ENCODE measurements at places on chromosomes 3 and 15. TPM values are rescaled to one million over a fixed set of nuclear protein-coding genes. Genes with fewer than 3 reads are reported as not detected.
A peak's percentile ranks its signal among the peaks of the same experiment; 100 is the strongest.

DNA sequence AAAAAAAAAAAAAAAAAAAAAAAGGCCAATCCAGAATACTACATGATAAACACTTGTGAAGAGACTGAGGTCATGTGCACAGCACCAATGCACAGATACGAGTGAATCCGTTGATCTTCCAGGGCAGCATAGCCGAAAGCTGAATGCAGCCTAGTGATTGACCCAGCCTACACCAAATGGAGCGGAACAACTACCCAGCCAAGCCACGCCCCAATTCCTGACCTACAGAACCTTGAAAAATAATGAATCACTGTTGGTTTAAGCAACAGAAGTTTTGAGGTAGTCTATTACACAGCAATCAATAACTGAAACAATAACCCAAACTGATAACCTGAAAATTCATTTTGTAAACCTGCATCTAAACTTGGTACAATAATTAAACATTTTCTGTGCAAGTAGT, 361.0 kb downstream of the FHIT start:
- no peak for DNase-seq

DNA sequence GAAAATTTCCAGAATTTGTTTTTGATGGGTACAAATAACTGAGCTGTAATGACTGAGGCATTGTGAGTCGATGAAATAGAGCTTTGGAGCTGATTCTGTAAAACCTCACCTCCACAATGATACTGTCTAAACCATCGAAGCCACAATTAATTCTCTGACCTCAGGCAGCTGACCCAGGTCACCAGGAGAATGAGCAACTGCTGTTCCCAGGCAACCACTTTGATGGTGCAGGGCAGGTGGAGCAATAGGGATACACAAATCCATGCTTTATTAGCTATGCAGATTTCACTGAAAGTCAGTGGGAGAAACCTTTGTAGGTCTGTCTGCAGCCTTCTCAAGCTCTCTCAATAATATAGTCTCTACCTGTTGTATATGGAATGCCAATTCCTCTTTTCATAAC, 204.4 kb downstream of the RYR3 start:
- no peak for DNase-seq

GRCh38 chr3:142977399-142977728, 13.9 kb upstream of the PAQR9 start:
- DNase-seq, result no peak

GRCh38 chr15:52019394-52020220, 588 bp downstream of the MAPK6 start:
- peak; percentile 66 for DNase-seq

DNA sequence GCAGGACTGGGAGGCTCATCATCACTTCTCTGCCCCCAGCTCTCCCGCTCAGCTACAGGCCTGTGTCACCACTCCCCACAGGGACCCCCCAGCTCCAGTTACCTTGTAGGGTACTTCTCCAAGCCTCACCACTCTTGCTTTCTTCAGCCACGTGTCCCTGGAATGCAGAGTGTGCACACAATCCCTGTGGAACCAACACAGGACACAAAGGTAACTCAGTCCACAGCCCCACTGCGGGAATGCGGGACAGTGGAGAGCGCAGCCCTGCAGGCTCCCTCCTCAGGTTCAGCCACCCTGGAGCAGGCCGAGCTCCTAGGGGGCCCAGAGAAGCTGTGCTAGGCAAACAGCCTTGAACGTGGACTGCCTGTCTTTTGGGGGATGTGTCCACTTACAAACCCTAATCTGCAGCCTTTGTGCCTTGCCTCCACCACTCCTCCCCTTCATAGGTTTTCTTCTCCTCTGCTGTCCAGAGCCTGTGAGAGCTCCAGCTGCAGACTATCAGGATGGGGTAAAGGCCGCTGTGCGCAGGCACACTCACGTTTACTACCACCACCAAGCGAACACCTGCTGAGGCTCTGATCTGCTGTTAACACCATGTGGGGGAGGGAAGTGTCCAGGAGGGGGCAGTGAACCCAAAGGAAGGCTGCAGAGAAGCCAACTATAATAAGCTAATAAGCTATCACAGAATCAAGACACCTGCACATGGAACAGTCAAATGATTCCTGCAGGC, 26.0 kb downstream of the XPC start:
- DNase-seq, result no peak

GRCh38 chr3:24245056-24245455, 249.6 kb downstream of the THRB start:
- no peak for DNase-seq

DNA sequence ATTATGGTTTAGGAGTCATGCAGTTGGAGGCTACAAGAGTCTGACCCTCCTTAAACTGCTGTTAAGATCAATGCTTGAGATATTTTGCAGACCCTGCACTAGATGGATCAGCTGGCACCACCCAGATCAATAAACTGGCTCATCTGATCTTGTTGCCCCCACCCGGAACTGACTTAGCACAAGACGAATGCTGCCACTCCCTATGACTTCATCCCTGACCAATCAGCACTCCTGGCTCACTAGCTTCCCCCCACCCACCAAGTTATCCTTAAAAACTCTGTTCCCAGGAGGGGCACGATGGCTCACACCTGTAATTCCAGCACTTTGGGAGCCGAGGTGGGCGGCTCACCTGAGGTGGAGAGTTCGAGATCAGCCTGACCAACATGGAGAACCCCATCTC, 594.0 kb downstream of the NTRK3 start:
- DNase-seq, result no peak

- DNase-seq, result no peak
These were observed 450.5 kb downstream of the ZPLD1 start for GRCh38 chr3:102885289-102885688.

DNA sequence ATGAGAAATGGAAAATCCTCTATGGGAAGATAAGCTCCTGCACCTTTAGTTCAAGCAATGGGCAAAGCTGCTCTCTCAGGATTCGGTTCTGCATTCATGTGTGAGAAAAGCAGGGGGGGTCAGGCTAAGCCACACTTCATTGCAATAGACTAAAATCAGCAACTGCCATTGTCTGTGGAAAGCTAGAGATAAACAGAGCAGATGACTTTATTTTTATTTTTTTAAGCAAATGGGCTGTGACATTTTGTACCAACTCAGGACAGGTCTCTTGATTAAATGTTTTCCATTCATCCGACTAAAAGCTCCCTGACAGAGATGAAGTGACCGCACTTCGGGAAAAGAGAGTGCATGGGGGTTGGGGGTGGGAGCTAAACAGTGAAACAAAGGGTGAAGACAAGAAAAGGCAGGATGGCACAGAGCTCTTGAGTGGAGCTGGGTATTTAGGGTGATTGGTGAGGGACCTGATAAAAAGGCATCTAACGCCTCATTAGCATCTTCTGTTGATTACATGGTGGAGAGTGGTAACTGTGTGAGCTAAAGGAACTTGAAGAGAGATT, 987.4 kb downstream of the TUSC7 start:
- peak; percentile 9 for DNase-seq

DNA sequence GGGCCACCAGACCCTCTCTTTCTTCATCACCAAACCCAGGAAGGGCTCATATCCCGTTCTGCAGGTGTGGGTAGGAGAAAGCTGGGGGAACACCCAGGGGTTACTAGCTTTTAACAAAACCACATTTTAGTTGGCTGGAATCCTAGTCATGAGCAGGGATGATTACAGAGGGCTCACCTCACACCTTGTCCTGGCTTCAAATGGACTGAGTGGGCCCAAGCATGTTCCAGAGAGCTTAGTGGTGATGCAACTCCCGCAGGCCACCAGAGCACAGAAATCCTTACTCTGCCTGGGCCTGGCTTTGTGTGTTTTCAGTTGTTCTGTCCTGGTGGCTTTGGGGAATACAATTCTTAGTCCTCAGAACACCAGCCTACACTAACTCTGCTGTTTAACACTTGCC, 56.8 kb upstream of the RYK start:
- DNase-seq, result no peak

- DNase-seq, result no peak
These were observed 81.8 kb downstream of the MYH15 start for GRCh38 chr3:108428586-108428985.

- DNase-seq, result peak; percentile 45
These were observed 158.6 kb upstream of the NR2E3 start for GRCh38 chr15:71651750-71652186.

- no peak for DNase-seq
These were observed 214.2 kb upstream of the TMCO5A start for GRCh38 chr15:37720267-37720666.

DNA sequence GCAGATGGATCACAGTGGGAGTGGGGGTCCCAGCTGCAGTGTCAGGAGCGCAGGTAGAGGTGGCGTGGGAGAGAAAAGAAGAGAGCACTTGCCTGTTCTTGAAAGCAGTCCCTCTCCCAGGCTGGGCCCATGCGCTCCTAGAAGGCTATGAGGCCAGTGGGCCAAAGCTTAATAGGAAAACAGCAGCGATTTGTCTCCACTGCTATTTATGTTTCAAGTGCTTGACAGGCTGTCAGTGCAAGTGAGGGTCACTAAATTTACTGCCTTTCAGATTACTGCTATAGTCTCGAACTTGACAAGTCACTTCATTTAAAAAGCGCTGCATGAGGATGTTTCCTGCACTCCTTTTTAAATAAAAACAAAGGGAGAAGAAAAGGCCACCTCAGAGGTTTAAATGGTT, 239.5 kb downstream of the GAP43 start:
- DNase-seq, result no peak

DNA sequence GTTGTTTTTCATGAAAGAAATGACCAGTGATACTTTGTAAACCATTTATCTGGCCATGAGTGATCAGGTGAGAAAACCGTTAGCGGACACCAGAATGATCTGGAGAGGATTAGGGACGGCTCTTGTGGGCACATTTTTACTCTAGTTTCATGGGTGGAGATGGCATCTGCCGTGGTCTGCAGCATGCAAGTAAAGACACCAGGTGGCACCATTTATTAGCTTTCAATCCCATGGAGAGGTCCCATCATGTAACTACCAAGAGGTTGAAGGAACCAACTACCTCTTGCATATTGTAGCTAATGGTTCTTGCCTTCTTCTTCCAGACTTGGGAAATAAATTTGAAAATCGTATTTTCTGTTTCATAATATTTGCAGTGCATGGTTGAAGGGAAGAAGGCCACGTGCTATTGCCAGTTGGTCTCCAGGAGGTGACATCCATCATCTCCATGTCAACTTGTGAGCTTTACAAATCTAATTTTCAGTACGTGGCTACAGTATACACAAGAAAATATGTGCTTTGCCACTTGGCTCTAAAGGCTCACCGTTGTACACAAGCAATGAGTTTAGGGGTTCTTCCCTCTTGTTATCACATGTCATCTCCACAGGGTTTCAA, 1.5 kb upstream of the MAPKBP1 start:
- DNase-seq, result peak; percentile 58

GRCh38 chr3:155517903-155518302, 224.4 kb upstream of the STRIT1 start:
- no peak for DNase-seq

DNA sequence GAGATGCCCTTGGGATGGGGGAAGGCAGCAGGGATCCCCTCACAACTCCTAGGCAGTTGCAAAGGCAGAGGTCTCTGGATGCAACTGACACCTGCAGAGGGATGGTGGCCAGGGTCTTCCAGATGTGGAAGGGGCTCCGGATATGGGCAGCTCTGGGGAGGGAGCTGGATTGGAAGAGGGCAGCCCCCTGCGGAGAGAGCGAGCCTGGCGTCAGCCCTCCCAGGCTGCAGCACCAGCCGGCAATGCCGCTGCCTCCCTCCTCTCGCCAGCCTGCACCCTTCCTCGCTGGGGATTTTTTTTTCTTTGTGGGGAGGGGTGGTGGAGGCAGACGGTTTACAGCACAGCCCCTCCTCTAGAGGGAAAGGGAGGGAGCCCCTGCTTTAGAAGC, 1.6 kb downstream of the INSYN1 start:
- no peak for DNase-seq

Gene USP50
- polyA plus RNA-seq, result 3.1 TPM

Gene FSIP1
- polyA plus RNA-seq, result 1.6 TPM

Gene ZPLD1
- 0.41 TPM for polyA plus RNA-seq

Gene BLM
- 13.6 TPM for polyA plus RNA-seq

Gene IL12A
- polyA plus RNA-seq, result 0.62 TPM

Gene ASB14
- 0.56 TPM for polyA plus RNA-seq

Gene BTLA
- 0.53 TPM for polyA plus RNA-seq

Gene PP2D1
- polyA plus RNA-seq, result 0.82 TPM

Gene GUCA1C
- polyA plus RNA-seq, result 0.50 TPM

Gene GASK1A
- polyA plus RNA-seq, result 5.4 TPM

Gene ATP1B3
- polyA plus RNA-seq, result 207 TPM

All from renal pelvis (tissue), 12 donors.